Stimulated activated CD8-positive, alpha-beta memory T cell treated with anti-CD3 and anti-CD28 coated beads, Interleukin-4, amount 100 ng/mL, for 48 hours (primary cell): ENCODE measurements at places on chromosomes 6 and 20.

GRCh38 chr20:22414305-22414742 is 170.0 kb downstream of the FOXA2 start:
- DNase-seq: no peak

DNA sequence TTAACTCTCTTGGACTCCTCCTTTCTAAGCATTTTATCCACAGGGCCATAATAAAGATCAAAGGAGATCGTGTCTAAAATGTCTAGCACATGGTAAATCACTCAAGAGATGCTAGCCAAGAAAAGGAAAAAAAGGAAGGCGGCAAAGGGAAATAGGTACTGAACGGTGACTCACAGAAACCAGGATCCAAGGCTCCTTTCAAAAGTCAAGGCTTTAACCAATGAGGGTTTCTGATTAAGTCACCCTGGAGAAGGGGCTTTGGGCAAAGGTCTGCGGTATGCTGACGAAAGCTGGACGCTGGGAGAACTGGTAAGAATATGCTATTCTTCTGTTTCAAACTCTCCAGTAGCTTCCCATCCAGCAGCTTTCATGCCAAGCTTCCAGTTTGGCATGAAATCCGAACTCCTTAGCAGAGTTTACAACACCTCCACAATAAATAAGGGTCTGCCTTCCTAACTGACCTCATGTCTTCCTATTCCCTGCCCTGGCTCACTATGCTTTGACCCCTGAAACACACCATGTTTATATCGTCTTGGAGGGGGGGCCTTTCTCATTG is 1.0 kb downstream of the TOMM34 start:
- DNase-seq: peak; percentile 53

DNA sequence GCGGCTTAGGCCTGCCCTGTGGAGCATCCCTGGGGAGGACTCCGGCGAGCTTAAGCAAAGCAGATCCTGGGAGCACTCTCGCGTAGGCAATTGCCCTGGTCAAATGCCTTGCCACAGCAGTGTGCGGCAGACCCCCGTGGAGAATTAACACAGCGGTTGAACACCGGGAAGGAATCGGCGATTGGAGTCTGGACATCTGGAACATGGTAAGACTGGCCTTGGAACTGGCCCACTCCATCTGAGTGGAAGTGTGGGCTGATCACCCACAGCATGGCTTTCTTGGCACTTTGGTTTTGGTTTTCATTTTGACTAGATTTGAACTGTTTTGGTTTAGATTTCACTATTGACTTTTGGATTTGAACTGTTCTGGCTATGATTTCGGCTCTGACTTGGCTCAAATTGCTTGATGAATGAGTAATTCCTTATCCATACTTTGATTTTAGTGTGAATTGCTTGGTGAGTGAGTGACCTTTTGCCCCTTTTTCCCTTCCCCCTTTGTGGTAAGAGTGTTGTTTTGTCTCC is 300.7 kb downstream of the RNGTT start:
- no peak for DNase-seq

GRCh38 chr6:93213028-93213427 is 206.3 kb downstream of the EPHA7 start:
- DNase-seq: no peak

DNA sequence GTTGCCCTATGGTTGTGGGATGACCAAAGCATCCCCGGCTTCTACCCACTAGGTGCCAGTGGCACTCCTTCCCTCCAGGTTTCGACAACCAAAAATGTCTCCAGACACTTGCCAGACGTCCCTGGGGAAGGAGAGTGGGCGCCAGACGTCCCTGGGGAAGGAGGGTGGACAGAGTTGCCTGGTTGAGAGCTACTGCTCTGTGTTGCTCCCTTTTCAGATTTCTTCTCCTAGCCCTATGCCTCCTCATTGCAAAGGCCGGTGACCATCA is 13.1 kb downstream of the LRRC73 start:
- DNase-seq: no peak

DNA sequence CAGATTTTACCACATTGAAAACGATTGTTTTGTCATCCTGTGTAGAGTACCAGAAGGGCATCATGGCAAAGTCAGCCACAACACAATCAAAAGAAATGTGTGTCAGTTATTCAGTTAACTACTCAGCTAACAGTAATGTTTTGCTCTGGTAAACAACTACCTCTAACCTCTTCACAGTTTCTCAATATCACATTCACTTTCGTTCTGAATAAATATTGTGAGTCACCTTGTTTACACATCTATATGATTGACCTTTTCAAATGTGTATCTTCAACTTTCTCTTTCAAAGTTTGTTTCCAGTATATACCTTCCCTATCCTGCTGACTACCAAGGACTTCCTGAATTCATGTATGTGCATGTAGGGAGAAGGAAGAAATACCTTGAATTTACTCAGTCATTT is 216.6 kb upstream of the UFL1 start:
- DNase-seq: no peak

DNA sequence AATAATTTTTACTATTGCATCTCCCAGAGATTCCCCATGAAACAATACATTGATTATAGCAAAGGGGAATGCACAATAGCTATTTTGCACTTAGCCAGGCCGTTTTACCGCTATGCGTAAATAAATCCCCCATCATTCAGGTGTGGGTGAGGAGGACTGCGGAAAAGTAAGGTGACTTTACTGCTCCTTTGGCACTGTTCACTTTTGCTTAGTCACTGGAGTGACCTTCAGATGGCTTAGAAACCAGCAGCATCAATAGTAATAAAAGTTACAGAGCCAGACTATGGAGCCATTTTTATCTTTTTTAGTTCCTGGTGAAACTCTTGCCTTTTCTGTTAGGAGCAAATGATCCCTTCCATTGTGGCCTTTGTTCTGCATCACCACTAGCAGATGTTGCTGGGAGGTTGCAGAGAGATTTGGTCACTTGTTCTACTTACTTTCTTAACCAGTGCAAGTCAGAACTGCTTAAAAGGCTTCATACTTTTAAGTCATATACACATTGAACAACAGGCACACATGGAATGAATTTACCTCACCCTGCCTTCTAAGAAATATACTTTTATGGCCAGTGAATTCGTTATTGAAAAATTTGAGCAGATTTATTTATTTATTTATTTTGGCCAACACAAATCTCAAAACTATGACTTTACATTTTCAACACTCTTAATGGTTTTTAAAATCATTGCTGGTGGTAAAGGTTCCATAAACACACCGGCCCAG is 12.1 kb upstream of the BTBD3 start:
- no peak for DNase-seq

DNA sequence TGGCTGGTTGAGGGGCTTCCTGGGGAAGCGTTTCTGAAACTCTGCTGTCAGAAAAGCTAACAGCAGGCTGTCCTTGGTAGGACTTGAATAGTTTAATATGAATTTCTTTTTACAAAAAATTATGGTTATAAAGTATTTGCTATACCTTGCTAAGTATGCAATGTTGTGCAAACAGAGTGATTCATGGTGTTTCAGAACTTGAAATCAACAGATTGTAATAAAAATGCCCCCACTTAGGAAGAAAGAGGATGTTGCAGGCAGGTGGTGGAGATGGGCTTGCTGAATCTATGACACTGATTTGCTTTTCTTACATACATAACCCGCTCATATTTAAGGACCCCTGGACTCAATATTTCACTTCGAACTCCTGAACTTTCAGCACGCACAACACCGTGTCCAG is 211.6 kb downstream of the THBS2 start:
- DNase-seq: no peak

- DNase-seq: no peak
These were observed 16.2 kb upstream of the BCAS1 start for GRCh38 chr20:54086507-54087039.

- DNase-seq: no peak
These were observed 237.1 kb downstream of the UST start for GRCh38 chr6:148983966-148984365.

DNA sequence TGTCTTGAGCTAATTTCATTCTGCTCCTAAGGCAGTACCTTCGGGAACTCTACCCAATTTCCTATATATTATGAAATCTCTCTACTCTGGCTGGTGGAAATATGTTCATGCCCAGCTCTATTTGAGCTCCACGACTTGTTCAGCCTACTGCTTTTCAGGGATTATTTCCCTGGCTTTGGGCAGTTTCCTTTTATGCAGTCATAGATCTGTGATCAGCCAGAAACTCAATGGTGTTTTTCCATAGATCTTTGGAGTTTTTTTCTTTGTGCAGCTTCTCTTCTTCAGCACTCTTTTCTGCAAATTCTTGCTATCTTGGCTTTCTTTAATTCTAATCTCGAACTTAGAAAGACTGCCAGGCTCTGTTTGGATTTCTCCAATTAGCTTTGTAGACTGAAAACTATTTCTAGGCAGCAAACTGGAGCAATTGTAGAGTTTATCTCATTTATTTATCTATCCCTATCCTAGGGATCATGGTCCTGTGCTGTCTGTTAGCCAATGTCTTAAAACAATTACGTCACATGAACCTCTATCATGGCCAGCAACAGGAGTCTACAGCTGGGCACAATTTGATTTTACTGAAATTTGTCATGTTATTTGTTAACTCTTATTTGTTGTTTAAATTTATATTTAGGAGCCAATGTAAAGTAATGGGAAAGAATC is 328.4 kb downstream of the BCKDHB start:
- DNase-seq: no peak

- DNase-seq: no peak
These were observed 12.6 kb upstream of the FAM50B start for GRCh38 chr6:3836566-3836965.

DNA sequence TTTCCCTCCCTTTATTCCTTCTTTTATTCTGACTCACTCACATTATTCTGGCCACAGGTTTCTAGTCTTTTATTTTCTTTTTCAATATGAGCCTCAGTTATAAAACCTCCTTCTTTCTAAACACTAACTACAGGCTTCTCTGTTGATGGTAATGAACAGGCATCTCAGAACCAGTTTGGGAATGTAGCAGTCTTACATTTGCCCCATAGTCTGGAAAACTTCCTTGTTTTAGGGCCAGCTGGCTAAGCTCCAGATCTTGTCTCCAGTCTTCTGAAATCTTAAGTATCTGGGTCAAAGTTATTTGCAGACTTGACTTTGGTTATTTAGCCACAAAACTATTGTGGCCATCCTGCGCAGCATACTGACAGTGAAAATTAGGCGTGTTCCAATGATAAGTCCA is 97.0 kb upstream of the MAN1A1 start:
- DNase-seq: no peak

DNA sequence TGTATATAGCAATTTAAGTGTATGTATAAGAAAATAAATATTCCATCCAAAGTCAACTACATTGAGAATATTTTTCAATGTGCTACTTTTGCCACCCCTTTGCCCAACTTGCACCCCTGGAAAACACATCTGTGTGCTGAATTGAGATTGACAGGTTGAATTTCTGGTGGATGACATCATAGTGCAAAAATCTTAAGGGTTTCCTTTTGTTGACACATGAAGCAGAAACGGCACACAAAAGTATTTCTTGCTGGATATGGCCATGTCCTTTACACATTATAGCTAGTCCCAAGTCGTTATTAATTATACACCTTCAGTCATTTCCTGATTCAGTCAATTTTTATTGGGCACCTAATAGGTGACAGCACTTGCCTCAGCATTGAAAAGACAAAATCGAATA is 188.7 kb upstream of the FBXL4 start:
- no peak for DNase-seq

- no peak for DNase-seq
These were observed 65.3 kb upstream of the ZNF217 start for GRCh38 chr20:53658973-53659372.

DNA sequence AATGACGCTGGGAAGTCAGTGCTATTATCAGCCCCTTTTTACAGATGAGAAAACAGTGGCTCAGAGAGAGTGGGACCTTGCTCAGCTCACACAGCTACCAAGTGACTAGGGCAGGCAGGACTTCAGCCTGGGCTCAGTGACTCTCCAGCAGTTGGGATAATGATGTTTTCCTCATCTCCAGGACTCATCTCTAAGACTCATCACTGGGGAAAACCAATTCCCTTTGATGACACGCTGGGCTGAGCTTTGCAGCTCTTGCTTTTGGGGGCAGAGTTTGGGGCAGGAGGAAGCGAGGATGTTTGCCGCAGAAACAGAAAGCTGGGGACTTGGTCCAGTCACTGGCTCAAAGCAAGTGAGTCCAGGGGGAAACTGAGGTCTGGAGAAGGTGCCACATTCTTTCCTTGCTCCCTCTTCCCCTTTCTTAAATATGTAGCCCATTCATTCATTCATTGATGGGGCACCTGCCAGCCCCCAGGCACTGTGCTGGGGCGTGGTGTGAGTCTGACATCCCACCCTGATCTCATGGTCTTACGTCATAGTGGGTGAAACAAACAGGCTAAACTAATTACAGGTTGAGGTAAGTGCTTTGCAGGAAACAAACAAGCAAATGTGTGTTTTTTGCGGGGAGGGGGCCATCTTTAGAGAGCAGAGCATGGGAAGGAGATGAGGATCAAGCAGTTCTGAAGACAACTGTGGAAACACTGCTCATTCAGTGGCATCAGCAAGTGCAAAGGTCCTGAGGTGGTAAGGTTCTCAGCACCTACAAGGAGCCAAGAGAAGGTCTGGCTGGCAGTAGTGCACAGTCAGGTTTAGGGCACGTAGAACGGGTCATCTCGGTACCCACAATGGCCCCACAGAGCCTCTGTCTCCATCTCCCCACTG is 74.4 kb upstream of the PMEPA1 start:
- no peak for DNase-seq

- DNase-seq: no peak
These were observed 70.1 kb downstream of the CBFA2T2 start for GRCh38 chr20:33560026-33560425.

DNA sequence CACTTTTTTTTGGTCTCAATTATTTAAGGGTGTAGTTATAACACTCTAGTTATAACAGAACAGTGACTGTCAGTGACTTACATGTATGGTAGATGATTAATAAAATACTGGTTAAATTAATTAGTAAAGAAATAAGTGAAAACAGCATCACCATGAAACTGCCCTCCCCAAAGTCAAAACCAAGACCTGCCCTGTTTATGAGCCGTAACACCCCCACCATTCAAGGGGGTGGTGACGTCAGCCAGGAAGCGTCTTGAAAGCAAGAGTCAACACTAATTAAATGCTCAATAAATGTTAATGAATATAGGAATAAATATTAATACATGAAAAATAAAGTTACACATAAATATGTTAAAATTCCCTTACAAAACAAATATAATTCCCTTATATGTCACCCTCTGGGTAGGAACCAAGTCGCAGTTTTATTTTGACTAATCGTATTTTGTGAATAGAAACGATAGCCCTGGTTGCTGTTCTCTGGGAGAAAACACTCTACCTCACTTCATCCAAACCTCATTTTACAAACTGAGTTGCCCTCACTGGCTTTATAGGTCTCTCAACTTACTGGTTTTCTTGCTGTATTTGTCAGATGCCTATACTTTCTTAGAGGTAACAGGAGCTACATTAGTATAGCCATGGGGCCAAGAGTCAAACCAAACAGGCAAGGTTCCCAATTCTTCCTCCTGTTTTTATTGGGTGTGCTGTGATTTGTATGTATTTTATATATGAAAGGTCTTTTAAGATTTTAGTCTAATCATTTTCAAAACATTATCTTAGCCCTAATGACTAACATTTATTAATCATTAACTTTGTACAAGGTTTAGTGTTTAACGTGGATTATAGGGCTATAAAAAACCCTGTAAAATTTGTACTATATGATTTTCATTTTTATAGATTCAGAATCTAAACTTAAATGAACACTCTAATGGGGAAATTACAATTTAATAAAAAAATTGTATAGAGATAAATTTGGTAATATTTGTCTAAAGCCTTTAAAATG is 227.9 kb upstream of the IRAK1BP1 start:
- DNase-seq: no peak
